ENCODE measurements at places on chromosomes 1 and 21.
A peak's percentile ranks its signal among the peaks of the same experiment; 100 is the strongest.

DNA sequence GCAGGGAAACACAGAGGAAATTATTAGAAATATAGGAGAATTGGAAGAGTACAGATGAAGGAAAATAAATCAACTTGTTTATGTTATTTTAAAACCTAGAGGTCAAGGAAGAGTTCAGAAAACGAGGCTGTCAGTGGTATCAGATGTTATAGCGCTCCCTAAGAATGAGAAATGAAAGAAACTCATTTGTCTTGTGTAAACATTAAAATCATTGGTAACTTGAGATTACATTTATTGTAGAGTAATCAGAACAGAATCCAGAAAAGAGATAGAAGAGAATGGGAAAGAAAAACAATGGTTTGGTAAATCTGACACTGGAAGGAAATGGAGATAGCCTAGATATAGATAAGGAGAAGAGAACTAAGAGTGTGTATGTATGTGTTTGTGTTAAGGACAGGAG is 106.4 kb downstream of the ATF6 start:
- ATAC-seq: no peak

GRCh38 chr21:17436626-17437111 is 76.2 kb upstream of the CXADR start:
- no peak for ATAC-seq

DNA sequence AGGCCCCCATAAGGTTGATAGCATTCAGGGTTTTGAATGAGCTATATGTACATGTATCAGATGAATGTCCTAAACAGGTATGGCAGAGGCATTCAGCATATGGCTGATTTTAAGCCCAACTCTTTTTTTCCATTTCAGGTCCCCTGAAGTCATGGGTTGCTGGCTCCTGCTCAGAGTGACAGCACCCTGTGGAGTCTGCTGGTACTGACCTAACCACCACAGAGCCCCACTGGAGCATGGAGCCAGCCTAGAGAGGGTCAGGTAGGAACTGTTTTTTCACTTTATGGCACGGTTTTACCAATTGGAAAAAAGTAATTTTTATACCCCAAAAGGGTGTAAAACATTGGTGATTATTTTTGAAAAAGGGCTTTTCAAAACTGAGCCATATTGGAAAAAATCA is 82.5 kb upstream of the MPC2 start:
- no peak for ATAC-seq

DNA sequence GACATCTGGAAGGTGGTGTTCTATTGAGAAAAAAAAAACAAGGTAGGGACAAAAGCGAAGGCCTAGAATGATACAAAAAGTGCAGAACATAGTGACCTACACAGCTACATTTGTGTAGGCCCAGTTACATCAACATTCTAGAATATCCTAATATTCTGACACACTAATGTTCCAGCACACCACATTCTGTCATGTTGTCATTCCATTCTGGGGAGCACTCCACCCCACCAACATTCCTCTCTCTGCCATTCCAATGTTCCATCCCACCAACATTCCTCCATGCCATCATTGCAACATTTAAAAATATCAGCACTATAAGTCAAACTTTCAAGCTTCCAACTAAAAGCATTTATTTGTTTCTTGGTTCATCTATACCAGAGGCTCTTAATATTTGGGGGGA is 28.5 kb downstream of the COA7 start:
- no peak for ATAC-seq

DNA sequence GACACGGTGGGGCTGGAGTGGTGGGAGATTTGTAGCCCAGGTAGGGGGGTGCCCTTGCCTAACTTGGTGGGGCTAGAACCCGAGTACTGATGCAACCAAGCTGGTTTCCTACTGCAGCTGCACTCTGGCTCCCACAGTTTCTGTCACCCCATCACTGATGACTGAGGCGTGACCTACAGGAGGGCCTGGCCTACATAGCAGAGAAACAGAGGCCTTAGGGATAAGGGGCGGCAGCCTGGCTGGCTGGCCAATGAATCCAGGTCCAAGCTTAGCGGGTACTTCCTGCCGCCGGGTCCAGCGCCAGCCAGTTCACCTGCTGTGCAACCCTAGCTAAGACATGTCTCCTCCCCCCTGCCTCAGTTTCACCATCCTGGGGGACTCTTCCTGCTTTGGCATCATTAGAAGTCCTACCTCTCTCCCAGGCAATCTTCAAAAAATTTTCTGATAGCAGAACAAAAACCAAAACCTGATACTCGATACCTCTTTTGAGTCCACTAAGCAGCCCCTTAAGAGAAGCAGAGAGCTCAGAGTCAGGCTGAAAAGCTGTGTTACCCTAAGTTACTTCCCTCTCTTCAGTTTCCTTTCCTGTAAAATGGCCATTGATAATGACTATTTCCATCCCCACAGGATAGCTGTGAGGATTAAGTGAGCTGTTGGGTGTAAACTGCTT is 27.3 kb upstream of the RNF19B start:
- ATAC-seq: no peak

GRCh38 chr1:41041614-41042270 is 20.2 kb upstream of the SLFNL1 start:
- ATAC-seq: no peak

- no peak for ATAC-seq
Measured at GRCh38 chr1:27000817-27001460, 7.4 kb downstream of the TRNP1 start.

- ATAC-seq: peak; percentile 75
Measured at GRCh38 chr1:92583821-92584760, 97.4 kb upstream of the GFI1 start.

- no peak for ATAC-seq
Measured at GRCh38 chr1:59686574-59686973, 128.2 kb upstream of the HOOK1 start.
